Right atrium auricular region (tissue), 2 donors: ENCODE measurements at places on chromosomes 7 and 10.

- no peak for DNase-seq
Measured at GRCh38 chr7:128378637-128379036, 17.1 kb upstream of the PRRT4 start.

DNA sequence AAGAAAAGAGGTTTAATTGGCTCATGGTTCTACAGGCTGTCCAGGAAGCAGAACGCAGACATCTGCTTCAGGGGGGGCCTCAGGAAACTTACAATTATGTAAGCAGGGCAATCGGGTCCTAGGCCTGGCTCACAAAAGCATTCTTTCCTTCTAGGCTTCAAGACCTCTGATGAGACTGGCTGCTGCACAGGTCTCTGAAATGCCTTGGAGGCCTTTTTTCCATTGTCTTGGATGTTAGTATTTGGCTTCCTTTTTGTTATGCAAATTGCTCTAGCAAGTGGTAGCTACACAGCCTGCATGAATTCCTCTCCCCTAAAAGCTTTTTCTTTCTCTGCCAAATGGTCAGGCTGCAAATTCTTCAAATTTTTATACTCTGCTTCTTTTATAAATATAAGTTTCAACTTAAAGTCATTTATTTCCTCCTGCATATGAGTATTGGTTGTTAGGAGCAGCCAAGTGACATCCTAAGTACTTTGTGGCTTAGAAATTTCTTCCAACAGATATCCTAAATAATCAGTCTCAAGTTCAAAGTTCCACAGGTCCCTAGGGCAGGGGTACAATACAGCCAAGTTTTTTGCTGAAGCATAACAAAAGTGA is 83.1 kb upstream of the SEMA3A start:
- no peak for DNase-seq

GRCh38 chr7:43119371-43120075 is 7.1 kb downstream of the HECW1 start:
- DNase-seq = no peak

DNA sequence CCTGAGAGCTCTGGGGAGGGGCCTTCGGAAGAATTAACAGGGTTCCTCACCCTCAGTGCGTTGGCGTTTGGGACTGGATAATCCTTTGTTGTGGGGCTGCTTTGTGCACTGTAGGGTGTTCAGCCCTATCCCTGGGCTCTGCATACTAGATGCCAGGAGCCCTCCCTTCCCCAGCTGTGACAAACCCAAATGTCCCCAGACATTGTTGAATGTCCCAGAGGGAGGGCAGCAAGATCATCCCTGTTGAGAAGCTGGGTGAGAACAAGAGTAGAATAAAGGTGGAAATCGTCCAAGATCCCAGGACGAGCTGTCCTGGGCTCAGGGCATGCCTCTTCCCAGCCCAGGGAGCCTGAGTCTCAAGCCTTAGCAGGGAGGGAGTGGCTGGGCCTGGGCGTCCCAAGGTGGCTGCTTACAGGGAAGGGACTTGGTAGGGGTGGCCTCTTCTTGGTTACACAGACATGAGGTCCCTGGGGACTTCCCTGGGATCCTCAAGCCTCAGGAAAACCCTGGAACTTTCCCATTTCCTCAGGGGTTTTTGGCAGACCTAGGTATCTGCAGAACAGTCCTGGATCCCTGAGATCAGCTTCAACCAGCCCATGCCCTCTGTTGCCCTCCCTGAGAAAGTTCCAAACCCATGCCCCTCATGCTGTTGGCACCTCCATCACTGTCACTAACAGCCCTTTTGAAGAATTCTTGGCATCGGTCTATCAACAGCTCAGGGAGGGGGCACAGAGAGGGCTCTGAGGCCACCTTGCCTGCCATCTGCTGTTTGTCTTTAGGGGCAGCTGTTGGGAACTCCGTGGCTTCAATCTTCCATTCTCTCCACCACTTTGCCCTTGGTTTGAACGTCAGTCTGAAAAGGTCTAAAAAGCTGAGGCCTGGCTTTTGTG is 53.7 kb downstream of the GOLGA7B start:
- DNase-seq = no peak

DNA sequence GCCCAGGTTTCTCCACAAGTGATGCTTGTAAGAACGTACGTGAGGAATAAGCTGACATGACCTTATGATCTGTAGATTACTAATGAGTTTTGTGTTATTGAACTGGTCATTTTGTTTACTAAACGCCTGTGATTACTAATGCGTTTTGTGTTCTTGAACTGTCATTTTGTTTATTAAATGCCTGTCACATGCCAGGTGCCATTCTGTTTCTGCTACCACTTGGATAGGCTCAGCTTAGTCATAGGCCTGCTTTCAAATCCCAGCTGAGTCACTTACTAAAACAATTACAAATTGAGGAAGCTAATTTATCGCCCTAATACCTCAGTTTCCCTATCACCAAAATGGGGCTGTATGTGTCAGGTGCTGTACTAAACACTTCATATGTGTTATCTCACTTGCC is 4.7 kb upstream of the HGF start:
- DNase-seq = no peak

GRCh38 chr7:45255187-45255586 is 97.6 kb downstream of the RAMP3 start:
- no peak for DNase-seq

DNA sequence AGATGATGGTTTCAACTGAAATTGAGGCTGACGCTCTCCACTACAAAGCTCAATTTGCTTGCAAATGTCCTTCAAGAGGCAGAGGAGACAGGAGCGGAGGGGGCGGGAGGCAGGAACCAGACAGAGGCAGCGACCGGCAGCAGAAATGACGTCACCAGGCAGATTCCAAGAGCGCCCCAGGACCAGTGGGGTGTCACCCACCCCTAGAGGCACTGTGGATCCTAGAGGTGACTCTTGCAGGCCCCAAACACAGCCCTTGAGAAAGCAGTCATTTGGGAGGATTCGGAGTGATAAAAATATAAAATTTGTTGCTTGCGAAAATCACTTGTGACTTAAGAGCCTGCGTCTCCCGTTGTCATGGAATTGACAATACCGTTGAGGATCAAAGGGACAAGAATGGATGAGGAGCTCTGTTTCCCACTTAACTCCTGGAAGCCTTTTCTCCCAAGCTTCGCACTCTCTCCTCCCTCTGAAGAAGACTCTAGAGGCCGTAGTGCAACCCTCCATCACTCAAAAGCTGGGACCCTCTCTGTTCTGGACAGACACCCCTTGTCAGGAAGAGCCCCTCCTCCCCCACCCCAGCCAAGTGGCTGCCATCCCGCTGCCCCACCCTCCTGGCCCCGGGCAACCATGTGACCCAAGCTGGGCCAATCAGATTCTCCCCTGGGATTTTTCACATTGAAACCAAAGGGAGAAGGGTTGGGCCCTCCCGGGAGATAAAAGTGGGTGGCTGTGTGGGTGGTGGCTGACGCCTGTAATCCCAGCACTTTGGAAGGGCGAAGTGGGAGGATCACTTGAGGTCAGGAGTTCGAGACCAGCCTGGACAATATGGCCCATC is 16.3 kb upstream of the SLC29A4 start:
- no peak for DNase-seq

DNA sequence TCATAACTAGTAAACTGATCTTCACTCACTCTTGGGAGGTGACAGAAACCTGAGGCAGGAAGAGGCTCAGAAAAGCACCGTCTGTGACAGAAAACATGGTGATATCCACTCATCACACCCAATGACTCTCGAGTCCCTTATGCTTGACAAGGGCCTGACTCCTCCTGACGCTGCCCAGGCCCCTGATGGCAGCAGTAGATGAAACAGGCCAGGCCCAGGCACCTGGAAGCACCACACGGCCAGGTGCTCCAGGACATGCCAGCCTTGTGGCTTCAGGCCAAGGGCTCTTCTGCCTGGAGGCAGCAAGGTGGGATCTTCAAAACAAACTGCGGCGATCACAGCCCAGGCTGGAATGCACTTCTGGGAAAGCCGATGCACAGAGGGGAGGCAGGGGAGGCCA is 89.3 kb downstream of the MAD1L1 start:
- no peak for DNase-seq

DNA sequence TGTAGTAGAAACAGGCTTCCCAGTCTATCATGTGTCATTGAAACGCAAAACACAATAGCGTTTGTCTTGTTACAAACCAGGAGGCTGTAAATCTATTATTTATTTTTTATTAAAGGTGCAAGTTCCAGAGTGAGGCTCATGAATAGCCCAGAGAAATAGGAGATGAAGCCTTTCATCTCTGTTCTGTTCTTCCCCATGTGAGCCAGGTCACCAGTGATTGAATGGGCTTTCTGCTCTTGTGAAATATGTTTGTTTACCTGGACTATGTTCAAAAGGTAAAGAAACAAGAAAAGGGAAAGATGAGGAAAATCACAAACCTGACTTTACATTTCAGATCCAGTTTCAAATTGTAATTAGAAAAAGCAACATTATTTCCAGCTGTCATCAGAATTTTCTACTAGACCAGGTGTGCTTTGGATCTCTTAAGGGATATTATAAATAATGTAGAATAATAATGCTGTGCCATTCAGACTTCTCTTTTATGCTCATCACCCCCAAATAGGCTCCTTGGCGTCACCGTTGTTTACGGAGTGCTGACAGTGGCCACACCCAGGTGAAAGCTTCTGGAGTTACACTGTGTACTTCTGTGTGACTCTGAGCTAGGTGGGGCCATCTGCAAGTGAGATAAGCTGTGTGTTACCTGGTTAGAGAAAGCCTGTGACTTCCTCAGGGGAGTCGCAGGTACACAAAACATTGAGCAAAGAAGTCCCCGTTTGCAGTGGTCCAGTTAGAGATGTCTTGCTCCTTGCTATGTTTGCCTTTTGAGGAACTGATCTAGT is 274.9 kb downstream of the SDK1 start:
- DNase-seq = no peak

DNA sequence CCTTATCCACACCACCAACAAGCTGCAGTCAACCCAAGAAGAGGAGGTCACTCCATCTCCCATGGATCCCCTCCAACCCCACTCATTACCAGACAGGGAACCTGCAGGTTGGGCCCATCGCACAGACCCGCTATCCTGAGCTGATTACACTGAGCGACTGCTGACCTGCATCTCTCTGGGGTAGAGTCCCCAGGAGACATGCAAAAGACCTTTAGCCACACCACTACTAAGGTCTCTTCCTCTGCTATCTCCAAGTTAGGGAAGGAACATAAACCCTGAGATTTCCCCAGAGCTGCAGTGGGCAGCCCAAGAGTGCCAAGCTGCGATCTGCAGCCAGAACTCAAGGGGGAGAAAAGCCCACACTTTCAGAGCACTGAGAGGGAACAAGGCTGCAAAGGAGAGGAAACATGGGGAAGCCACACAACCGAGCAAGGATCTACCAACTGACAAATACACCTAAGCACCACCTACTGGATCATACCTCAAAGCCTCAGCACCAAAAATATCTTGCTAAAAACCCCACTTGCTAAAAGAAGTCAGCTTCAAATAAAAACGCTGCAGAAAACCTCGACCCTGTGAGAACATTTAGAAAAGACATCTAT is 298.2 kb downstream of the SORCS1 start:
- DNase-seq = no peak

DNA sequence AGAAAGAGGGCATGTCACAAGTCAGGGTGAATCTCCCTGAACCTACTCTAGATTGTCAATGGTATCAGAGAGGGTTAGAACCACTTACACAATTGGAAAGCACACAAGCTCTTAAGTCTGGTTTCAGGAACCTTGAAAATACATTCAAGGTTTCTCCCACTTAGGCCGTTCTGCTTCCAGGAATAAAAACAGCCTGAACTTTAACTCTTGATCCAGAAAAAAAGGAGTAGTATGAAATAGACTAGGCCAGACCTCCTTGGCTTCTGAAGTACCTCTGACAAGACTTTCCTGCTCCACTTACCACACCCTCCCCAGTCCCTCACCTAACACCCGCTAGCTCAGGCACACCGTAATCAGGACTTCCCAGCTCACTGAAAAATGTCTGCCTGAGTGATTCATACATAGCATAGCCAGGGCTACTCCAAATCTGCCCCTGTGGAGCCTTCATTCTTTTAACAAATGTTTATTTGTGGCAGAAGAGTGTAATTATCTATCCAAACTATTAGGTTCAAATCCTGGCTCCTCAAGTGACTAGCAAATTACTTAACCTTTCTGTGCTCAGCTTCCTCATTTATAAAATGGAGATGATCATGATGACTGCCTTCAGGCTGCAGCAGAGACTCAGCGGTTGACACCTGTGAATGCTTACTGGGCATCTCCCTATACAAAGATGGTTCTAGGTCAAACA is 30.3 kb upstream of the IL6 start:
- DNase-seq = no peak

- peak; percentile 57 for DNase-seq
Measured at GRCh38 chr10:86967481-86967941, 771 bp upstream of the ADIRF start.

GRCh38 chr10:128549101-128549608 is 422.9 kb upstream of the MKI67 start:
- no peak for DNase-seq

DNA sequence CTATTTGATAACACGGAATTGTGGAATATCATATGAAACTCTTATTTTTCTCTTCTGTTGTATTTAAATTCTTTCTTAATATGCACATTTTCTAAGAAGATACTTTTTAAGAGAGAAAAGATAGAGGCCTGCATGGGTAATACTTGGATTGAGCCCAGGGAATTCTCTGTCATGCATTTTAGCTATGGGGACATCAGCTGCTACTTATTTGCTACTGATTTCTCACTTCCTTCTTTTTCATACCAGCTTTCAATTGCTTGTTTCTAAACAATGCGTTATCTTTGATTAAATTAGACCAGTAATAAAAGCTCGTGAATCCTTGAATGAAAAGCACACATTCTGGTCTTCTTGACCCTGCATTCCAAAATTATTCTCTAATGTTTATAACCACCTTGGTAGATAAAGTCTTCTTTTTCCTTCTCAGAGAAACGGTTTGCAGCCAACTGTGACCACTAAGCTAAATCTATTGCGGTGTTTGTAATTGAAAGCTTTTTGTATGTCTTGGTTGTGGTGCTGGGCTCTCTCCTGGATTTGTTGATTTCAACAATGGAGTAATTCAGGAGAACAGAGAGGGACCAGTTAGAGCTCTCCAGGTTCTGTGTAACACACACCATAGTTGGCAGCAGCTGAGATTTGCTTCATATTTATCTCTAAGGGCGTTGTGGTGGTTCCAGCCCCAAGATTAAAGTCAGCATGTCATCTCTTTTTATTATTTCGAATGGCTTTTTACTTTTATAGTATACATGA is 139.3 kb downstream of the PPP1R9A start:
- DNase-seq = no peak

GRCh38 chr10:4344492-4344994 is 481.5 kb upstream of the AKR1E2 start:
- DNase-seq = peak; percentile 88

DNA sequence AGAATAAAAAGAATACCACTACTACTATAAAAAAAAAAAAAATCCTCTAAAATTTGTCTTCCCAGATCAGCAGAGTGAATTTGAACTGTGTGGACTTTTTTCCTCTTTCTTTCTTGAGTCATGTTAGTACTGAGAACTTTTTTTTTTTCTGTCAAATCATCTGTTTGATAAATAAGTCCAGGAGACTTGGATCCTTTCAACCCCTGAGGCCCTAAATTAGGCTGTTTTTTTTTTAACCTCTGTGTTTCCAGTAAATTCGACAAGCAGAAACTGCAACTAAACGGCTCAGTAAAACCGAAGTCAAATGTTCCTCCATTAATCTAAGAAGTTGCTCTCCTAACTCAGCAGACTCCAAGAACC is 2.7 kb downstream of the MAP3K8 start:
- no peak for DNase-seq

GRCh38 chr7:85185424-85186082 is 1.3 kb downstream of the SEMA3D start:
- DNase-seq = peak; percentile 76

GRCh38 chr10:1522237-1522636 is 215.1 kb downstream of the ADARB2 start:
- no peak for DNase-seq
